CD4-positive, alpha-beta memory T cell (primary cell): ENCODE measurements at places on chromosomes 2 and 18. TPM values are rescaled to one million over a fixed set of nuclear protein-coding genes. Genes with fewer than 3 reads are reported as not detected.

- no peaks in the 10 kb centered on the region for H3K36me3 ChIP-seq
- no peaks in the 10 kb centered on the region for H3K4me1 ChIP-seq
- H3K4me3 ChIP-seq: no peak overlapping the region
- no peak for DNase-seq
Measured at GRCh38 chr18:57242285-57242684, 95.4 kb downstream of the BOD1L2 start.

DNA sequence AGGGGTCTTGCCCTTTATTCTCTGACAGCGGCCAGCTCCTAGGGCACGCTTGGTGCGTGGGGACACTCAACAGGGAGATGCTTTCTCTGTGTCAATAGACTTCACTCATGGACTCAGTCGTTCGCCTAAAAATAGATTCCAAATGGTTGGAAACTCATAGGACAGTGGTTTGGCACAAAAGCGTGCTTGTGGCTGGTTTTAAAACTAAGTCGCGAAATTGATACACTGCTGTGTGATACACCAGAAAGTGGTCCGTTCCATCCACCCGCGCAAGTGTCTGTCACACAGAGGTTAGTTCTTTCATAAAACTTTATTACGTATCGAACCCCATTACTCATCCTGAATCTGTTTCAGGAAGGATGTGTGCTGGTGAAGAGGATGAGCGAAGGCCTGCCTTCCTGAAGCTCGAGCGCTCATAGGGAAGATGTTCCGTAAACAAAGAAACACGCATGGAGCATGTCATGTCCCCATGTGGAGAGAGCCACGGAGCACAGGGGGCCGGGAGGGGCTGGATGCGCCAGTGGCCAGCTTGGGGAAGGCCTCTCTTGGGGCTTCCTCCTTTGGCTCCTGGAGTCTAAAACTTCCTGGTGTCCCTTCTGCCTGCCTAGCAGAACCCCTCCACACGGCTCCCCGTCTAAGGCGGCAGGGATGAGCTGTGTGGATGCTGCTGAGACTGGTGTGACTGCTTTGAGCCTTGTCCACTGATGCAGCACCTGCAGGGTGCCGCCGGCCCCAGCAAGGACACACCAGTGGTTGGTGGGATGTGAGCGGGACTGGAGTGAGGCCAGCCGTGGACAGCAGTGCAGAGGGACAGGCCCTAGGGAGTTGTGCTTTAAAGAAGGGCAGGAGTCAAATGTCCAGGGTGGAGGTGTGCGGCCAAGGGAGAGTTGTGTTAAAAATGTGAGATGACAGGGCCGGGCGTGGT is 207.2 kb downstream of the GBX2 start:
- no peak overlapping the region for H3K27ac ChIP-seq
- no peaks in the 10 kb centered on the region for H3K36me3 ChIP-seq
- no peak for DNase-seq
- H3K27me3 ChIP-seq: no peaks in the 10 kb centered on the region
- no peaks in the 10 kb centered on the region for H3K4me1 ChIP-seq

DNA sequence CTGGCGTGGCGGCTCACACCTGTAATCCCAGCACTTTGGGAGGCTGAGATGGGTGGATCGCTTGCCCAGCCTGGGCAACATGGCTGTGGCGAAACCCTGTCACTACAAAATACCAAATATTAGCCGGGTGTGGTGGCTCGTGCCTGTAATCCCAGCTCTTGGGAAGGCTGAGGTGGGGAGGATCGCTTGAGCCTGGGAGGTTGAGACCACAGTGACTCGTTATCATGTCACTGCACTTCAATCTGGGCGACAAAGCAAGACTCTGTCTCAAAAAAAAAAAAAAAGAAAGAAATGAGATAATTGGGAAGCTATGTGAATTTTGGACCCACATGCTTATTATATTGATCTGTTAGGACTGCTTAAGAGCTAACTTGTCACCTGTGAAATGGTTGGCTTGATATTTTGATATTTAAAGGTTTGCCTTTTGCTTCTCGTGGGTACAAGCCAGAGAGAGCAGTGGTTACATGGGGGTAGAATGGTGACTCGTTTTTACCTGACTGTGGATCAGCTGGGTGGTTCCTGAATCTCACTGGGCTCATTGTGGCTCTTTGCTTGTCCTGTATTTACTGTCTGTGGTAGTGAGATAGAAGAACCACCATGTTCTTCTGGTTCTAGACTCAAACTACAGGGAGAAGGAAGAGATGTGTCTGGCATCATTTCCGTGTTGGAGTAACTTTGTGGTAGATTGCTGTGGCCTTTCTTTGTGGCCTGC is 28.9 kb downstream of the ZNF532 start:
- DNase-seq: no peak
- no peak overlapping the region for H3K4me3 ChIP-seq
- no peak overlapping the region for H3K27ac ChIP-seq
- H3K36me3 ChIP-seq: no peaks in the 10 kb centered on the region

DNA sequence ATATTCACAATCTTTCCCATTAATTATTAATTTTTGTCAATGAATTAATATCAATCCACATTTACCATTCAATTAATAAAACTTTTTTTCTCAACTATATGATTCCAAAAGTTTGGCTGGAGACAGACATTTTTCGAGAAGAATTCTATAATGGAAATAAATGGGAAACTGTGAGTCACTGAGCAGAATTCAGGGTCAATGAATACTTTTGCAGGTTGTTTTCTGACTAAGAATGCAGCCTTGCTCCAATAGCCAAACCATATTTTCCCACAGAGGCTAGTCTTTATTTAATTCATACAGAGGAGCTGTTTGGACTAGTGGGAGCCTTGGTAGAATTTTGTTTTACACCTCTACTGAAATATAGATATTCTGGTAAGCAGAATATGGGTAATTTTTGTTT is 82.3 kb downstream of the ARHGAP28 start:
- H3K36me3 ChIP-seq: no peaks in the 10 kb centered on the region
- no peaks in the 10 kb centered on the region for H3K4me1 ChIP-seq
- H3K27ac ChIP-seq: no peak overlapping the region
- DNase-seq: no peak
- no peaks in the 10 kb centered on the region for H3K27me3 ChIP-seq

GRCh38 chr18:5311301-5311989 is 15.9 kb upstream of the ZBTB14 start:
- H3K27ac ChIP-seq: no peak overlapping the region
- no peaks in the 10 kb centered on the region for H3K36me3 ChIP-seq
- no peak for DNase-seq

DNA sequence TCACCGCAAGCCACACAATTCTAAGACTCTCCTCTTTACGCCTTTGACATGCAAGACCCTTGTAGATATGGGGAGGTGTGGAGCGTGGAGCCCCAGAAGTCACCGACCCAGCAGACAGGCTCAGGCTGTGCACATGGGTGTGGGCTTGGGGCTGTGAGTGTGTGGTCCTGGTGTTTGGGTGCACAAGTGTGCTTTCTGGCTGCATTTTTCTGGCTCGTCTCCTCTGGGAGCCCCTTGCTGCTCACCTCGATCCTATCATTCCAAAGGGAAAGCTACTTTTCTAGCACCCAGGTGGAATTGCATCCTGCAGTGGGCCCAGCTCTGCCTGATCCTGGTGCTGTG is 143.0 kb downstream of the ACOXL start:
- DNase-seq: no peak
- H3K4me1 ChIP-seq: no peaks in the 10 kb centered on the region
- no peak overlapping the region for H3K4me3 ChIP-seq
- no peaks in the 10 kb centered on the region for H3K36me3 ChIP-seq
- no peak overlapping the region for H3K27ac ChIP-seq
- no peaks in the 10 kb centered on the region for H3K27me3 ChIP-seq

GRCh38 chr2:134576478-134576877 is 142.3 kb downstream of the TMEM163 start:
- H3K27me3 ChIP-seq: no peaks in the 10 kb centered on the region
- DNase-seq: no peak
- no peaks in the 10 kb centered on the region for H3K36me3 ChIP-seq
- no peak overlapping the region for H3K4me3 ChIP-seq

DNA sequence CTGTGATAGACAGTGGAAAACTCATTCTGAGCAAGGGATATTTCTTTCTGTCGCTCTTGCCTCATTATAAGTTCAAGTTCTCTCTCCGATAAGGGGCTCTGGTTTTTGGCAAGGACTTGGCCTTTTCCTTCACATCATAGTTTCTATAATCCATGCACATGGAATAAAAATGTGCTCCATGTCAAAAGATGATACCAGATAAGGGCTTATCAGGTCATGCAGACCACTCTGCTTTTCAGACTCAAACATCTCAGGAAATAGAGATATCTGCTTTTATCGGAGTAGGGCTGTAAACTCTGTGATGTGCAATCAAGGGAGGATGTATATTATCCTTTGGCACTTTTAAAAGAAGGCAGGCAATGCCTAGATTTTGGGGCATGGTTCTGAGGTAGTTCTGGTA is 45.0 kb upstream of the DARS1 start:
- no peak overlapping the region for H3K27ac ChIP-seq
- H3K4me3 ChIP-seq: no peak overlapping the region
- no peaks in the 10 kb centered on the region for H3K27me3 ChIP-seq
- no peak for DNase-seq
- peaks cover 3% of the 10 kb centered on the region for H3K4me1 ChIP-seq
- H3K36me3 ChIP-seq: no peaks in the 10 kb centered on the region

- H3K36me3 ChIP-seq: no peaks in the 10 kb centered on the region
- H3K27me3 ChIP-seq: no peaks in the 10 kb centered on the region
- H3K4me1 ChIP-seq: no peaks in the 10 kb centered on the region
- no peak overlapping the region for H3K4me3 ChIP-seq
- H3K27ac ChIP-seq: no peak overlapping the region
Measured at GRCh38 chr2:137167651-137168050, 402.3 kb downstream of the THSD7B start.

GRCh38 chr2:235054919-235055318 is 103.1 kb downstream of the SH3BP4 start:
- no peak for DNase-seq
- no peaks in the 10 kb centered on the region for H3K4me1 ChIP-seq
- H3K4me3 ChIP-seq: no peak overlapping the region
- no peaks in the 10 kb centered on the region for H3K36me3 ChIP-seq

- H3K27me3 ChIP-seq: no peaks in the 10 kb centered on the region
- no peaks in the 10 kb centered on the region for H3K4me1 ChIP-seq
- no peak for DNase-seq
- H3K4me3 ChIP-seq: no peak overlapping the region
Measured at GRCh38 chr2:173666171-173666888, 298.8 kb downstream of the SP3 start.

DNA sequence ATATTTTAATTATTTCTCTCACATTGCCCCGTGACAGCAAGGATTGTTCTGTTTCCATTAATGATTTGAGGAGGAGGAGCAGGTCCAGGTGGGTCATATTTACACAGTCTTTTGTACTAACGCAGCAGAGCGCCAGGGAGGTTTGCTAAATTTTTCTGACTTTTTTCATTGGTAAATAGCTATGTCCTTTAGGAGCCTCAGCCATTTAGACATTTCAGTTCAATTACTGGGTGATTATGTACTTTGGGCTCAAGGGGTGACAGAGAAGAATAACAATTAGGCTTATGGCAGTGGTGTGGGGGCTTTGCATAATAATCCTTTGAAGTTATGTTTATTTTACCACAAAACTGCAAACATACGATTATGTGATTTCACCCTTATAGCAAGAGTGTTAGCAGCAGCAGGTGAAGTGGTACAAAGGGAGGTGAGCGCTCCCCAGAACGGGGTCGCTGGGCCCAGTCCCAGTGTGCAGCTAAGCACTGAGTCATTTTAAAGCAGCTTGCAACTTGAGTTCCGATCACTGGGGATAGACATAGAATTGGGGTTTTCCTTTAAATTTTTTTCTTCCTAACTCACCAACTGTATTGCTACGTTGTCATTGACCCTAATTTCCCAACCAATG is 80.3 kb downstream of the TSHZ1 start:
- H3K27ac ChIP-seq: no peak overlapping the region
- no peaks in the 10 kb centered on the region for H3K4me1 ChIP-seq
- H3K4me3 ChIP-seq: no peak overlapping the region
- DNase-seq: no peak
- peaks cover 13% of the 10 kb centered on the region for H3K36me3 ChIP-seq

GRCh38 chr18:68991286-68991685 is 193.4 kb downstream of the CCDC102B start:
- no peaks in the 10 kb centered on the region for H3K27me3 ChIP-seq
- no peak overlapping the region for H3K27ac ChIP-seq
- DNase-seq: no peak
- H3K4me1 ChIP-seq: no peaks in the 10 kb centered on the region
- no peak overlapping the region for H3K4me3 ChIP-seq
- H3K36me3 ChIP-seq: no peaks in the 10 kb centered on the region

DNA sequence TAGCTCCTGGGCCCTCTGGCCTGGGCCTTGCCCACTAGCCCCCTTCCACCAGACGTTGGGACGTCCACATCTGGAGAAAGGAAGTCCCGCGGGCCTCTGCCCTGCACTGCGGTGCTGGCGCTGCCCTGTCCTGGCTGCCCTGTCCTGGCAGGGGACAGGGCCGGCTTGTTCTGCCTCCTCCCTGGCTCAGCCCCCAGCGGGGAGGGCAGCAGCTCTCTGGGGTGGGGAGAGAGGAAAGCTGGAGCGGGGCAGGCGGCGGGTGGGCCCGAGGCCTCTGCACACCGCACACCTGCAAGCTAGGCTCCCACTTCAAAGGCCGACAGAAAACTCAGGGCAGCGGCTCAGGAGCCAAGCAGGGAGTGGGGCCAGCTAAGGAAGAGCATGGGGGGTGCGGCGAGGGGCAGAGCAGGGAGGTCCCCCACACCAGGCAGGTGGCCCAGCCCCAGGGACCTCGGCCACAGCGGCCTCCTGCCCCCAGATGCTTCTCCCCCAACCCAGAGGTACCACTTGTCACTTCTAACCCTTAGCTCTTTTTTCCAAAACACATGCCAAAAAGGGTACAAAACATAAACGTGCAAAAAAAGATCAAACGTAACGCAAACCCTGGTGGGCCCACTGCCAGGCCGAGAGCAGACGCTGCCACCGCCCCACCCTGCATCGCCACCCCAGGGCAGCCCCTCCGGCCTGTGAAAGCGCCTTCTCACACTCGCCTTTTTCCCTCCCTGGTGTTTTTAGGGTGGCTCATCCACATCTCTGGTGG is 13.5 kb downstream of the SNED1 start:
- no peak for DNase-seq
- H3K36me3 ChIP-seq: no peaks in the 10 kb centered on the region
- no peaks in the 10 kb centered on the region for H3K27me3 ChIP-seq
- H3K4me3 ChIP-seq: no peak overlapping the region
- peaks cover 17% of the 10 kb centered on the region for H3K4me1 ChIP-seq

DNA sequence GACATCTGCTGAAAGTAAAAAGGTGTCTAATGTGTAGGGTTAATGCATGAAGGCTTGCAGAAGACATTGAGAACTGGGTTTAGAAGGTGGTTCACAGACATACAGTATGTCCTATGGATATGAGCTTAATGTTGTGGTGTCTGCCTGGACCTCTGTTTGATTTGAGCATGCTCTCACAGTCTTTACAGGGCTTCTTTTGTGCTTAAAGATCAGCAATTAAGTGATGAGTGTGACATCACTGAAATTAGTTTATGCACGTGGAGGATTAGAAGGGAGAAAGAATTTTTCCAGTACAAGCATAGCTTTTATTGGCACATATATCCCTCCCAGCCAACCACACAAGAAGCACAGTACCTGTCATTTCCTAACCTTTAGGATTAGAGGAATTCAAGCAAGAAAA is 367.5 kb upstream of the RAB12 start:
- no peak for DNase-seq
- H3K4me1 ChIP-seq: no peaks in the 10 kb centered on the region
- H3K27me3 ChIP-seq: no peaks in the 10 kb centered on the region
- no peak overlapping the region for H3K4me3 ChIP-seq
- no peaks in the 10 kb centered on the region for H3K36me3 ChIP-seq
- no peak overlapping the region for H3K27ac ChIP-seq

- H3K4me1 ChIP-seq: no peaks in the 10 kb centered on the region
- H3K4me3 ChIP-seq: no peak overlapping the region
- no peaks in the 10 kb centered on the region for H3K36me3 ChIP-seq
- no peak overlapping the region for H3K27ac ChIP-seq
Measured at GRCh38 chr2:8569332-8569930, 112.4 kb upstream of the ID2 start.

The RIT2 gene
- total RNA-seq: not detected

The COL4A4 gene
- total RNA-seq: 0.03 TPM

The LGALSL gene
- 0.29 TPM for total RNA-seq

The ZNF519 gene
- 15.4 TPM for total RNA-seq

The KIF1A gene
- total RNA-seq: not detected

The CYS1 gene
- total RNA-seq: not detected
